Naive thymus-derived CD4-positive, alpha-beta T cell (primary cell): ENCODE measurements at places on chromosomes 3 and 15. TPM values are rescaled to one million over a fixed set of nuclear protein-coding genes. Genes with fewer than 3 reads are reported as not detected.

- no peak overlapping the region for H3K27ac ChIP-seq
- H3K4me3 ChIP-seq = no peak overlapping the region
- no peaks in the 10 kb centered on the region for H3K27me3 ChIP-seq
- no peak for DNase-seq
- H3K4me1 ChIP-seq = no peaks in the 10 kb centered on the region
These were observed 8.5 kb downstream of the EPB42 start for GRCh38 chr15:43212299-43212698.

- H3K36me3 ChIP-seq = no peaks in the 10 kb centered on the region
- no peaks in the 10 kb centered on the region for H3K4me1 ChIP-seq
- no peaks in the 10 kb centered on the region for H3K27me3 ChIP-seq
- H3K27ac ChIP-seq = no peak overlapping the region
These were observed 165.5 kb downstream of the MEX3B start for GRCh38 chr15:81880314-81880713.

DNA sequence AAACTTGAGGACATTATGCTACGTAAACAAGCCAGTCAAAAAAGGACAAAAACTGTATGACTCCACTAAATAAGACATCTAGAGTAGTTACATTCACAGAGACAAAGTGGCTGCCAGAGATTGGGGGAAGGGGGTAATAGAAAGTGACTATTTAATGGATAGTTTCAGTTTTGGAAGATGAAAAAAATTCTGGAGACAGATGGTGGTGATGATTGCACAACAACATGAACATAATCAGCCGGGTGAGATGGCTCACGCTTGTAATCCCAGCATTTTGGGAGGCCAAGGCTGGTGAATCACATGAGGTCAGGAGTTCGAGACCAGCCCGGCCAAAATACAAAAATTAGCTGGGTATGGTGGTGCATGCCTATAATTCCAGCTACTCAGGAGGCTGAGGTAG, 40.6 kb downstream of the DPP8 start:
- no peak for DNase-seq
- no peaks in the 10 kb centered on the region for H3K4me1 ChIP-seq
- H3K4me3 ChIP-seq = no peak overlapping the region
- peaks cover 4% of the 10 kb centered on the region for H3K36me3 ChIP-seq
- no peak overlapping the region for H3K27ac ChIP-seq
- no peaks in the 10 kb centered on the region for H3K27me3 ChIP-seq

DNA sequence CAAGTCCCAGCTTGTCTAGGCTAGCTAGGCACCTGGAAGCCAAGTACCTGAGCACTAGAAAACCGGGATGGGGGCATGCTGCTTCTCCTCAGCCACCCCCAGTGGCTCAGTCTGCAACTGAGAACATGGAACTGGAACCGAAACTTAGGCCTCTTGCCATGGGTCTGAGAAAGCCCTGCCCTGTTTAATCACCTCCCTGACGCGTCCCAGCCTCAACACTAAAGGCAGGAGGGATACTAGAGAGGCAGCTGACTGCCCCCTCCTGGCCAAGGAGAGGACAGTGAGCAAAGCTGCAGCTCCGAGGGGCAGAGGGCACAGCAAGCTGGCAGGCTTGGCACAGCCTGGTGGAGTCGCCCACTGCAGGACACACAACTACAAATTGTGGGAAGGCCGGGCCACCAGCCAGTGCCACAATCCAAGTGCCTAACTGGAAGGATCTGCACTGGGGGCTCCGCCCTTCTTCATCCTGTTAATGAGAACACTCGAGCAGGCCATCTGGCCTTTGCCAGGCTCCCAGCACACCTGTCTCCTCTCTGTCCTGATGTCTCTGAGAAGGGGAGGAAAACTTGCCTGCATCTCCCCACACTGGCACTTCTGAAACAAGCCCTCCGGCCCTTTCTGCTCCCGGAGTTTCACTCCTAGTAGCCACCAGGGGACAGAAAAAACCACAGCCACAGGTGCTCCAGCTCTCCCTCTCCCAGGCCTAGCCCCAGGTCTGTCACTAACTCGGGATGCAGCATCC, 53.7 kb downstream of the BDH1 start:
- DNase-seq = no peak
- H3K4me1 ChIP-seq = no peaks in the 10 kb centered on the region

GRCh38 chr15:38930851-38931572, 366.4 kb upstream of the RASGRP1 start:
- H3K27ac ChIP-seq = no peak overlapping the region
- no peak overlapping the region for H3K4me3 ChIP-seq
- DNase-seq = no peak
- H3K36me3 ChIP-seq = no peaks in the 10 kb centered on the region
- H3K4me1 ChIP-seq = no peaks in the 10 kb centered on the region
- H3K27me3 ChIP-seq = no peaks in the 10 kb centered on the region

- no peak overlapping the region for H3K4me3 ChIP-seq
- no peak overlapping the region for H3K27ac ChIP-seq
- peaks cover 4% of the 10 kb centered on the region for H3K4me1 ChIP-seq
- H3K36me3 ChIP-seq = no peaks in the 10 kb centered on the region
These were observed 53.0 kb upstream of the CA12 start for GRCh38 chr15:63434576-63435186.

- no peaks in the 10 kb centered on the region for H3K36me3 ChIP-seq
- no peak overlapping the region for H3K4me3 ChIP-seq
- H3K27me3 ChIP-seq = no peaks in the 10 kb centered on the region
- H3K27ac ChIP-seq = no peak overlapping the region
- no peaks in the 10 kb centered on the region for H3K4me1 ChIP-seq
These were observed 274.6 kb downstream of the EDEM1 start for GRCh38 chr3:5462086-5462485.

GRCh38 chr3:99971761-99972160, 142.5 kb downstream of the FILIP1L start:
- no peaks in the 10 kb centered on the region for H3K36me3 ChIP-seq
- DNase-seq = no peak
- no peaks in the 10 kb centered on the region for H3K4me1 ChIP-seq
- H3K4me3 ChIP-seq = no peak overlapping the region
- no peaks in the 10 kb centered on the region for H3K27me3 ChIP-seq

DNA sequence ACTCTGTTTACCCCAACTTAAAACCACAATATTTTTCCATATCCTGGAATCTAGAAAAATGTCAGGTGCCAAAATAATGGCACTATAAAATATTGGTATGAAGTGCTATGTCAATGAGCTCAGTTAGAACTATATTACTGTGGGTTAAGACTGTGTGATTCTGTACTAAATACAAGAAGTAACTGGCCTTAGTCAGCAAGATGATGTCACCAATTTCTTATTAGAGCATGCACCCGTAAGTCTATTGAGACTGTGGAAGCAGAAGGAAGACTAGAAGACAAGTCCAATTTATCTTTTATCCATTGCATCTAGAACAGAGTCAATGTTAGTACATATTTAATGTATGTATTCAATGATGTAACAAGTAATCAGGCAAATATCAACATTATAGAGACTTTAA, 25.0 kb downstream of the LRRC58 start:
- H3K4me3 ChIP-seq = no peak overlapping the region
- no peaks in the 10 kb centered on the region for H3K27me3 ChIP-seq
- H3K36me3 ChIP-seq = no peaks in the 10 kb centered on the region
- no peak for DNase-seq
- no peak overlapping the region for H3K27ac ChIP-seq

- no peak for DNase-seq
- H3K4me1 ChIP-seq = no peaks in the 10 kb centered on the region
- H3K4me3 ChIP-seq = no peak overlapping the region
These were observed 93.1 kb downstream of the STAG1 start for GRCh38 chr3:136658946-136659682.

- no peak overlapping the region for H3K4me3 ChIP-seq
- no peak overlapping the region for H3K27ac ChIP-seq
- no peak for DNase-seq
- no peaks in the 10 kb centered on the region for H3K4me1 ChIP-seq
These were observed 37.0 kb downstream of the MITF start for GRCh38 chr3:69776289-69776688.

GRCh38 chr3:102979682-102980354, 545.0 kb downstream of the ZPLD1 start:
- H3K27ac ChIP-seq = no peak overlapping the region
- no peak for DNase-seq
- no peak overlapping the region for H3K4me3 ChIP-seq
- H3K4me1 ChIP-seq = no peaks in the 10 kb centered on the region

GRCh38 chr3:11276901-11277300, 4.7 kb downstream of the ATG7 start:
- no peak for DNase-seq
- H3K4me3 ChIP-seq = no peak overlapping the region
- H3K27ac ChIP-seq = no peak overlapping the region
- H3K4me1 ChIP-seq = peaks cover 13% of the 10 kb centered on the region
- no peaks in the 10 kb centered on the region for H3K27me3 ChIP-seq

DNA sequence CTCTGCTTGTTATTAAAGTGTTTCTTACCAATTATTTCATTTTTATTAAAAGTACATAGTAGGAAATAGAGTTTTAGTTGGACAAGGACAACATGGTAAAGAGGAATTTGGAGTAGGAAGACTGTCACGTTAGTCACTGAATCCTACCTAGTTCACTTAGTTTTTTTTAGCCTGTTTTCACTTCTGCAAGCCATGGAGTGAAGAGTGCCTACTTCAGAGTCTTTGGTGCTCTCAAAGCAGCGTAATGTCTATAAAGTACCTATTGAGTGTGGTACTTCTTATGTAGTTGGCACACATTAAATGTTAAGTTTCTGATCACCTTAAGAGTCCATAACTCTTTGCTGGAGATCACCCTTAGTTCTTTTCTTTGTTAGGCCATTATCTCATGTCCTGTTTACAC, 78.7 kb downstream of the LPP start:
- H3K4me3 ChIP-seq = no peak overlapping the region
- H3K36me3 ChIP-seq = no peaks in the 10 kb centered on the region
- H3K4me1 ChIP-seq = no peaks in the 10 kb centered on the region
- no peak overlapping the region for H3K27ac ChIP-seq

DNA sequence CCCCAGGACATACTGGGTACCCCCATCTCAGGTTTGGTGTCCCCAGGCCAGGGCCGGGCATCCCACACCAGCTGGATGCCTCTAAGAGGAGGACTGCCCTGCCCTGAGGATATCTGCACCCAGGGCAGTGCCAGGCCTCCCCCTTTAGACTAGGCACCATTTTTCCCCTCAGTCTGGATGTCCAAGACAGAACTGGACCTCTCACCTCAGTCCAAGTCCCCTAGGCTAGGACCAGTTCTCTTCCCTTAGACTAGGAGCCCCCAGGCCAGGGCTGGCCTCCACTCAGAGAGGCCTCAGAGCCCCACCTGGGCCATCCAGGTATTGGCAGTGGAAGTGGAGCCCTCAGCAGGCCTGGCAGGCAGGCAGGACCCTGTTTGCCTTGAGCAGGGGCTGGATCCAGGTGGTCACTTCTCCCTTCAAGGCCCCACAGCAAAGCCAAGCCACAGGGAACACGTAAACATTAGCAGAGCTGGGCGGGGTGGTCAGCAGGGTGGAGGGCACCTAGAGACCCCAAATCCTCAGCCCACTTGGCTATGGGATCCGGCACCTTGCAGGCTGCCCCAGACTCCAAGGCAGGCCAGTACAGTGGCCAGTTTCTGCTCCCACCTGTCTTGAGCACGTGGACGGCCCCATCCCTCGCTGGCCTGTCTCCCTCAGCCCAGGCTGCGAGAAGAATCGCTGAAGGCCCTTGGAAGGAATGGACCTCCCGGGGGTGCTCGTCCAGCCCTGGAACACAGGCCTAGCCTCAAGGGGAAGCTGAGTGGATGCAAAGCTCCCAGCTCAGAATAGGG, 28.3 kb downstream of the PTH1R start:
- no peaks in the 10 kb centered on the region for H3K36me3 ChIP-seq
- no peak overlapping the region for H3K4me3 ChIP-seq
- H3K27ac ChIP-seq = no peak overlapping the region
- DNase-seq = no peak
- no peaks in the 10 kb centered on the region for H3K27me3 ChIP-seq

GRCh38 chr3:19644405-19644804, 289.6 kb downstream of the EFHB start:
- no peak overlapping the region for H3K27ac ChIP-seq
- no peak for DNase-seq
- H3K36me3 ChIP-seq = no peaks in the 10 kb centered on the region

DNA sequence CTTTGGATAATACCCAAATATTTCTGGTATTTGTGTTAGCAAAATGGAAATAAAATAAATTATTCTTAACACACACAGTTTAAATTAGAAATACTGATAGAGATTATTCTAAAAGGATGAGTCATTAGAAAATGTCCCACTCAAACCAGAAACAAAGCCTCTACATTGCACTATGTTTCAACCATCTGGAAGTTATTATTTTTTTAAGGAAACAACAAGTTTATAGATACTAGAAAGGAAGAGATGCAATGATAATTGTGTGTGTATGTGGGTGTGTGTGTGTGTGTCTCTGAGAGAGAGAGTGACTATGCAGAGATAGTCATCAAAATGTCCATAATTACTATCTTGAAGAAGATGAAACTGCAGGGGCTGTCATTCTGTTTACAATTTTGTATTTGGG, 1340.5 kb downstream of the ROBO1 start:
- H3K4me1 ChIP-seq = no peaks in the 10 kb centered on the region
- no peak overlapping the region for H3K4me3 ChIP-seq
- no peaks in the 10 kb centered on the region for H3K27me3 ChIP-seq
- no peak overlapping the region for H3K27ac ChIP-seq

DNA sequence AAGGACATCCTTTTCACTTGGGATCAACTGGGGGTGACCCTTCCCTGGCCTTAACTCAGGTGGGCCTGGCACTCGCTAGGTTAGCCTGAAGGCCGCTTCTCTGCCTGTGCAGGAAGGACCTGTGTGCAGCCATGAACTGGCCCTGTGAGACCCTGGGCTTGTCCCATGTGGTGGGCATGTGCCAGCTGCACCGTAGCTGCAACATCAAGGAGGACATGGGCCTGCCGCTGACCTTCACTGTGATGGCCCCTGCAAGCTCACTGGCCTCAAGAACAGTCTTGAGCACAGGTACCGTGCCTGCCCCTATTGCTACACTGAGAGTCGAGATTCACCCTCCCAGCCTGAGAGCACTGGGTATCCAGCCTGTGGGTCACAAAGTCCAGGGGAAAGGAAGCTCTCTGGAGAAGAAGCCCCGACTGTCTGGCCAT, 43.0 kb downstream of the SAXO2 start:
- H3K27ac ChIP-seq = no peak overlapping the region
- no peak for DNase-seq
- H3K27me3 ChIP-seq = no peaks in the 10 kb centered on the region
- no peak overlapping the region for H3K4me3 ChIP-seq

- no peak for DNase-seq
- H3K27me3 ChIP-seq = no peaks in the 10 kb centered on the region
- H3K27ac ChIP-seq = no peak overlapping the region
- H3K4me3 ChIP-seq = no peak overlapping the region
These were observed 241.8 kb downstream of the ADAMTS17 start for GRCh38 chr15:100099976-100100375.

GRCh38 chr3:76509179-76509830, 530.6 kb upstream of the ROBO2 start:
- H3K4me3 ChIP-seq = no peak overlapping the region
- no peaks in the 10 kb centered on the region for H3K36me3 ChIP-seq
- H3K27ac ChIP-seq = no peak overlapping the region
- DNase-seq = no peak
- H3K27me3 ChIP-seq = no peaks in the 10 kb centered on the region

GRCh38 chr15:87498560-87498959, 758.0 kb downstream of the NTRK3 start:
- no peak overlapping the region for H3K4me3 ChIP-seq
- H3K4me1 ChIP-seq = no peaks in the 10 kb centered on the region
- DNase-seq = no peak
- no peaks in the 10 kb centered on the region for H3K27me3 ChIP-seq

- no peak overlapping the region for H3K27ac ChIP-seq
- DNase-seq = no peak
- H3K27me3 ChIP-seq = no peaks in the 10 kb centered on the region
- H3K36me3 ChIP-seq = no peaks in the 10 kb centered on the region
These were observed 154.4 kb downstream of the XXYLT1 start for GRCh38 chr3:195116407-195117185.

Gene PDZRN3
- not detected for total RNA-seq

Gene OR4F15
- not detected for total RNA-seq

Gene ZNF662
- 7.1 TPM for total RNA-seq

Gene NLGN1
- total RNA-seq = not detected

Gene LRTM1
- not detected for total RNA-seq

Gene ATR
- 34.8 TPM for total RNA-seq

Gene UNC13C
- total RNA-seq = not detected
